ENCODE measurements at places on chromosomes 12 and 14.

- no peak for DNase-seq
Observed at GRCh38 chr14:25067600-25067999, 17.7 kb upstream of the STXBP6 start.

GRCh38 chr12:71250166-71250565, 92.4 kb upstream of the TSPAN8 start:
- no peak for DNase-seq

DNA sequence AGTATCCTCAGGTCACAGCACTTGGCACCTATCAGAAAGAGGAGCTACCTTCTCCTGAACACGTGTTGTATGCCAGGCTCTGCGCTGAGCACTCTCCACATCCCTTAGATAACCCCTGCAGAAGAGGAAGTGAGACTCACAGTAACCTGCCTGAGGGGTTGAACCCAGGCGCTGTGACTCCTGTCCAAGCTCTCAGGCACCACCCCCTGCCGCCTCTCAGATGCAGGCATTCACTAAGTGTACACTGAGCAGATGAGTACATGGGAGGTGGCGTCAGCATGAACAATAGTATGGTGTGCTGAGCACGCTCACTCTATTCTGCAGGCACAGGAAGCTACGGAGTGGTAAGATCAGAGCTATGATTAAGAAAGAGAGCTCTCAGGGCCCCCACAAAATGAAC, 21.0 kb upstream of the RIC8B start:
- no peak for DNase-seq

DNA sequence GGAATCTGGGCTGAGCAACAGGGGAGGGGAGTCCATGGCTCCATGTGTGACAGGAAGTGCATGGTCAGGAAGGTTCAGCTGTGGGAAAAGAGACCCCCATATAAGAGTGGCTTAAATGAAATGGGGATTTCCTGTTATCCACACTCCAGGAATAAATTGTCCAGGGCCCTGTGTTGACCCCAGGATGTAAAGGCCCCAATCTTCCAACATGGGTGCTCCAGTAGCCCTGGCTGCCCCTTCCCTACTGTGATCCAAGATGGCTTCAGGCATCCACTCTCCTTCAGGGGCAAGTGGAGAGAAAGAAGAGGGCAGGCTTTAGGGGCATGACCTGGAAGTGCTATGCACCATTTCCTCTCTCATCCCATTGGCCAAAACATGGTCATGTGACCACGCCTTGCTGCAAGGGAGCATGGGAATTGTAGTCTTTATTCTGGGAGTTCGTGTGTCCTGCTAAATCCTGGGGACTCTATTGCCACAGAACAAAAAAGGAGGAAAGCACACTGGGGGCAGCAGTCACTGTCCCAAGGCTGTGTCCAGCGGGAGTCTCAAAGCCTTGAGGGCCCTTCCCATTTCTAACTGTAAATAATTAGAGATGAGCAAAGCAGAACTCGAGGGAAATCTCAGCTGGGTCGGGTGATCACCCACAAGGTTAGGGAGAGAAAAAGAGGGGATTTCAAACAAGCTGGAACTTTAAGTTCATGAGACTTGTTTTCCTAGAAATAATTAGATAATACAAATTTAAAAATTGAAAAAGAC, 289.2 kb downstream of the ADGRD1 start:
- DNase-seq, result no peak

- no peak for DNase-seq
Observed at GRCh38 chr14:85437148-85437547, 92.8 kb upstream of the FLRT2 start.

GRCh38 chr12:127590868-127591267, 676.1 kb upstream of the TMEM132C start:
- no peak for DNase-seq

GRCh38 chr12:30794020-30794419, 39.3 kb upstream of the CAPRIN2 start:
- no peak for DNase-seq

DNA sequence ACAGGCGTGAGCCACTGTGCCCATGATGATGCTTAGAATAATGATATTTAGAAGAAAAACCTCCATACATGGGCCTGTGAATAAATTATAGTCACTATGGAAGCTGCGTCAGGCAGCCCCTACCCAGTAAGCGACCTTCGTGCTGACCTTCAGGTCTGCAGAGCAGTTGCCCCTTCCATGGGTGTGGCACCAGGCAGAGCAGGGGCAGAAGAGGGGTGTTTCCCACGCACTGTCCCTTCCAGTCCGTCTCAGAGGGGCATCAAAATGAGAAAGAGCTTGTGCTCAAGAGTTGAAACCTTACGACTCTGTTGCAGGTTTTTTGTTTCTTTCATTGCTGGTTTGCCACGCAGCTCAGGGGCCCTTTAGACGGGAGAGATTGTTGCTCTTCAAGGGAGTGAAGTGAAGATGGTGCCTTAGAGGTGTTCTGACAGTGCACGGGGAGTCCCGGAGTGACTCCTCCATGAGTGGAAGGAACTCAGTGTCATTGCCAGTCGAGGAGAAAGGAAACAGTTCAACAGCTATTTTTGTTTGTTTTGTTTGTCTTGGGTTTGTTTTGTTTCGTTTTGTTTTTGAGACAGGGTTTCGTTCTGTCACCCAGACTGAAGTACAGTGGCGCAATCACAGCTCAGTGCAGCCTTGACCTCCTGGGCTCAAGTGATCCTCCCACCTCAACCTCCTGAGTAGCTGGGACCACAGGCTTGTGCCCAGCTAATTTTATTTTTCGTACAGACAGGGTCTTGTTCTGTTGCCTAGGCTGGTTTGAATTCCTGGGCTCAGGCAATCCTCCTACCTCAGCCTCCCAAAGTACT, 13.9 kb downstream of the CKB start:
- DNase-seq, result no peak

DNA sequence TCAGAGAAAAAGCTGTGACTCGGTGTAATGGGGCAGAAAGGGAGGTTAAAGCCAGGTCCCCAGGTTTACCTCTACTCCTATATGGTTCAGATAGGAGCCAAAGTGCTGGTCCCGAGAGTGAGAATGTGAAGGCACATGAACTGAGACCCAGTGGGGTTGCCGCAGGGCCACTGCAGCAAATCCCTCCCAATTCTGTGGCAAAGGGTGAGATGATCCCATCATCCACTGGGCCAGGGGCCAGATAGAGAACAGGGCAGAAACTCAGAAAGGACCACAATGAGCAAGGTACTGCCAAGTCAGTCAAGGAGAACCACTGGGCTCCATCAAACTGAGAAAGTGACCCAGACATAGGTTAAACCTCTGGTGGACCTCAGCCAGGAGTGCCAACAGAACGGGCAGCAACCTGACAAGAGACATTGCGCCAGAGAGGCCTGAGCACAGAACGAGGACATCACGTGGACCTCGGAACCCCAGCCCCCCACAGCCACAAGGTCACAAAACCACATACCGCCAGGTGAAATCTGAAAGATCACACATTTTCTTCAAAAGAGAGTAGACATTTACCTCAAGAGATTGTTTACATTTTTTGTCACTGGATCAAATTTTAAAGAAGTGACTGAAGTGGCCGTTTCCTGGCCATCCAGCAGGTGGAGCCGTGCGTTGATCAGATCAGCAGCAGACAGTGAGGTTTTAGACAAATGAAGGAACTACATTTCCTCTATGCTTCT, 20.5 kb upstream of the ITPR2 start:
- peak; percentile 26 for DNase-seq

Data from stimulated activated CD8-positive, alpha-beta memory T cell treated with anti-CD3 and anti-CD28 coated beads, Interleukin-4, amount 100 ng/mL, for 1 hour (primary cell).